ENCODE measurements at places on chromosomes 3 and 15.
A peak's percentile ranks its signal among the peaks of the same experiment; 100 is the strongest.

DNA sequence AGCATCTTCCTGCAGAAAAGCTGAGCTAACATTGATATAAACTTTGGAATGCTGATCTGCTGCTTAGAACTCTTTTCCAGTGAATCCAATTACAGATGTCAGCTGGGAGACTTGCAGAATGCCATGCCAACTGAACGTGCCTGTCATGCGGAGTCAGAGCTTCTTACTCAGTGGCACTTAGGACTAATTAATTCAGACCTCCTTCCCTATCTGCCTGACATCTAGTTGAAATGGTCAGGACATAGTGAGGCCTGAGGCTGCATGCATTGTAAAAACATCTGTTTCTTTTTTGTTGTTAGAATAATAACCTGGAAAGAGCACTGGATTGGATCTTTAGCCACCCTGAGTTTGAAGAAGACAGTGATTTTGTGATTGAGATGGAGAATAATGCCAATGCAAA, 112.6 kb downstream of the USP13 start:
- DNase-seq, result no peak

- DNase-seq, result peak; percentile 92
Measured at GRCh38 chr15:41774062-41774881, at the start of gene MAPKBP1. MAPKBP1 (plus strand) TSS chr15:41774484; CDS start chr15:41775276, 792 bp downstream.

GRCh38 chr15:81293728-81294515, 30.0 kb downstream of the STARD5 start:
- peak; percentile 82 for DNase-seq

GRCh38 chr15:60351066-60351465, 46.7 kb downstream of the ANXA2 start:
- no peak for DNase-seq

GRCh38 chr3:45347315-45348000, 40.9 kb upstream of the LARS2 start:
- no peak for DNase-seq

- no peak for DNase-seq
Measured at GRCh38 chr15:72161361-72162132, 36.0 kb downstream of the GRAMD2A start.

- DNase-seq, result no peak
Measured at GRCh38 chr3:11932636-11933035, 71.6 kb upstream of the SYN2 start.

GRCh38 chr3:122745369-122746021, 48.1 kb downstream of the HSPBAP1 start:
- no peak for DNase-seq

All from CD4-positive, alpha-beta T cell (primary cell).